ENCODE measurements at places on chromosomes 2 and 18.

- DNase-seq = peak; percentile 42
Observed at GRCh38 chr2:25341753-25342371, at the start of gene DNMT3A. Gene DNMT3A, minus strand, starts transcription at chr2:25341925. Its CDS starts 27,941 bp downstream, at chr2:25313984.

DNA sequence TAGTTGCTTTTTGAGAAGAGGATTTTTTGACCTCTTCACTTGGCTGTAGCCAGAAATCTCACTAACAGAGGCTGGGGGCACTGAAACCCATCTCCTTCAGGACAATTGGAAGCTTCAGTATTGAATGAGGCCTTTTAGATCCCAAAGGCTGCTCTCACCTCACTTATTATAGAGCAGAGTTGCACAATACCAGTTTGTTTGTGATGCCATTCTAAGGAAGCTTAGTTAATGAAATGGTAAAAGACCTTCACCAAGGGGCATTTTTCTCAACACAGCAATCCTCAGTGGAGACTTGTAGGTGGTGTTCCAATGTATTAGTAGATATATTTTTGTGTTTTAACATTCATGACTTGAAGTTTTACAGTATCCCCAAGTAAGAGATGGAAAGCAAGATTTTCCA lies 71.0 kb upstream of the RFX8 start:
- DNase-seq = no peak

DNA sequence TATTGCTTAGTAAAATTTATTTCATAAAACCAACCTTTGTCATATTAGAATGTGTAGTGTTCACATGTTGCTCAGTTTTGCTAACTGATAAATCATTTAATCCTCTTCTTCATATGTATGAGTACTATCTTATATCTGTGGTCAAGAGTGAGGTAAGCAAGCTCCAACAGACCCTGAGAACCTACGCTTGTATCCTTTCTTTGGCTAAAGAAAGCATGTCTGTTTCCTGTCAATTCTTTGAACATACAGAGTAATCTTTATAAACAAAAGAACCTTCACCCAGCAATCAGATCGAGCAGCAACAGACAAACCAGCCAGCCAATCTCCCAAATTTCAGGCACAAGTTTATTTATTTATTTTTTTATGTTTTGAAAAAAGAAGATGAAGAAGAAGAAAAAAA lies 6.4 kb downstream of the ADCYAP1 start:
- no peak for DNase-seq

- no peak for DNase-seq
Observed at GRCh38 chr2:166436189-166436588, 57.9 kb downstream of the SCN7A start.

DNA sequence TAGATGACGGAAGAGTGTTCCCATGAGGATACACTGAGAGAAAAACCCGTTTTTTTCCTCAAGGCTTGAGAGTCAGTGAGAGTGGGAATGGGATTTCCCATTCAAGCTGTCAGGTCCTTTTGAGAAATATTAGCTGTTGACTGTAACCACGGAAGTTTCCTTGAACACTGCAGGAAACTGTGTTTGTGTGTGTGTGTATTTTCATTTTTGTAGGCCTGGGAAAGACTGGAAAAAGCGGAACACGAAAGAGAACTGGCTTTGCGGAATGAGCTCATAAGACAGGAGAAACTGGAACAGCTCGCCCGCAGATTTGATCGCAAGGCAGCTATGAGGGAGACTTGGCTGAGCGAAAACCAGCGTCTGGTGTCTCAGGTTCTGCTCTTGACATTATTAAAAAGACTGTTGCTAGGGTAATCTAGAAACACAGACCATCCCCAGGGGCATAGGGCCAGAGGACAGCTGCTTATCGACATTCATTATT lies 98.8 kb upstream of the EML6 start:
- DNase-seq = no peak

All from stimulated activated CD8-positive, alpha-beta memory T cell treated with anti-CD3 and anti-CD28 coated beads, Interleukin-12 subunit alpha, Interleukin-12 subunit beta, amount 100 ng/mL, for 1 hour (primary cell).